ENCODE measurements at places on chromosomes 3 and 15.

GRCh38 chr3:96449803-96450202, 364.6 kb upstream of the EPHA6 start:
- DNase-seq: no peak
- H3K4me1 ChIP-seq: no peaks in the 10 kb centered on the region
- H3K36me3 ChIP-seq: no peaks in the 10 kb centered on the region
- no peak overlapping the region for H3K4me3 ChIP-seq

GRCh38 chr3:22495241-22495640, 707.9 kb upstream of the UBE2E2 start:
- no peaks in the 10 kb centered on the region for H3K4me1 ChIP-seq
- H3K36me3 ChIP-seq: no peaks in the 10 kb centered on the region
- no peaks in the 10 kb centered on the region for H3K27me3 ChIP-seq
- no peak for DNase-seq
- H3K4me3 ChIP-seq: no peak overlapping the region
- no peak overlapping the region for H3K27ac ChIP-seq

DNA sequence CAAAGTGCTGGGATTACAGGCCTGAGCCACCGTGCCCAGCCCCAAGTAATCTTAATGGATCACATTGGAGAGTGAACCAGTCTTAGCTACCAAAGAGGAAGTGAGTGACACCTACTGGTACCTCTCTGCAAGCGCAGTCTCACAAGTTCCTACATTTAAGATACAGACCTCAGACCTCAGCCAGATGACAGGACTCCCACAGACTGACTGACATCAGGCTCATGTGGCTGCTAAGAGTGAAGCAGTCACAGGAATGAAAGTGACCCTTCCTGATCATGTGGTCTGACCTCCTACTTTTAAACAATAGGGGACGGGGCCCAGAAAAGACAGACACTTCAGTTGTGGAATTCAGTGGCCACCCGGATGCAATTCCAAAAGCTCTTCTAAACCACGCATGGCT, 36.3 kb upstream of the GNB5 start:
- H3K36me3 ChIP-seq: peaks cover 7% of the 10 kb centered on the region
- H3K4me3 ChIP-seq: no peak overlapping the region
- H3K27me3 ChIP-seq: no peaks in the 10 kb centered on the region

DNA sequence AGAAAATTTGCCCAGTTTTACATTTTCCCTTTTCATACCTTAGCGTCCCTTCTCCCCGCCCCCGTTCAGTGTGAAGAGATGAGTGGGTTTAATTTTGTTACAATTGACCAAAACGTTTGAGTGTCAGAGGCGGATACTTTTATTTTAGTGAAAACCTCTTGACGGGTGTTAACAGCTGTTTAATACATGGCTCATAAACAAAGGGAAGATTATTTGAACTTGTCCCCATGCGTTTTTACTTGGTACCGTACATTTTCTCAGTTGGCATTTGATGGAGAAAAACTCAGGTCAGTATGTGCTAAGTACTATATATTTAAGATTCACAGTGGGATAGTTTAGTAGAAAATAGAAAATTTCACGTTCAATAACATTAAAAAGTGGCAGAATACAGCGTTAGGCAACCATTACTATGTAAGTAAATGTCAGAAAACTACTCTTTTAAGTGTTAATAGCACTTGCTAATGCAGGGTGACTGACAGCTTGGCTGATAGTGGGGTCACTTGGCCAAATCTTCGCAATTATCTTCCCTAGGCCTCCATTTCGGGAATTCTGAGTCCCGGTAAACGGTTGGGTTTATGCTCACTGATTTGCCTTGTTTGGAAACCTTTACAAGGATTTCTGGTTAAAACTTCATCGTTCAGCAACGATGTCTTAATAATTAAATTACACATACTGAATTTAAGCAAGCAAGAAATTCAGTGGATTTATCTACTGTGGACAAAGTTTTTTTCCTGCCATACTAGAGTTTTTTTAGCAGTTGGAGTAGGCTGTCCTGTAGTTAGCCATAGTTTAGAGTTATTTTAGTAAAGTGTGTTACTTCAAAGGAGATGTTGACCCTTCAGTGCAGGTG, 4.8 kb downstream of the CHD2 start:
- H3K4me1 ChIP-seq: peaks cover 64% of the 10 kb centered on the region
- no peak for DNase-seq
- peak overlapping the region; percentile 95 for H3K4me3 ChIP-seq
- H3K27me3 ChIP-seq: no peaks in the 10 kb centered on the region
- peak overlapping the region; percentile 100 for H3K27ac ChIP-seq

DNA sequence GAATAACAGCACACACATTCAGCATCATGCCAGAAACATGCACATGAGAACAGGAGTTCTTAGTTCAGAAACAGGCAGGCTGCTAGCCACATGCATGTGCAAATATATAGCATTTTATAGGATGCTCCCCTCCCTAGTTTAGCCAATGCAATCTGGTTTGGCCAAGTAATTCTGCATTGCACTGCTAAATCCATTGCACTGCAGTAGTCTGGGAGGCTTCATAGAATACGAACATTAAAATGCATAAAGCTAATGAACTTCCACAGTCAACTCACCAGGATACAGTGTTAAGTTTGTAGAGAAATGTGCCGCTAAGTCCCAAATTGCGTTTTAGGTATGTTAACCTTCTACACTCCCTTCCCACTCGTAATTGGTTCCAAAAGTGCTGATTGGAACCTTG, 41.8 kb downstream of the EHHADH start:
- H3K27me3 ChIP-seq: peaks cover 3% of the 10 kb centered on the region
- H3K27ac ChIP-seq: no peak overlapping the region
- DNase-seq: no peak
- peaks cover 58% of the 10 kb centered on the region for H3K4me1 ChIP-seq

DNA sequence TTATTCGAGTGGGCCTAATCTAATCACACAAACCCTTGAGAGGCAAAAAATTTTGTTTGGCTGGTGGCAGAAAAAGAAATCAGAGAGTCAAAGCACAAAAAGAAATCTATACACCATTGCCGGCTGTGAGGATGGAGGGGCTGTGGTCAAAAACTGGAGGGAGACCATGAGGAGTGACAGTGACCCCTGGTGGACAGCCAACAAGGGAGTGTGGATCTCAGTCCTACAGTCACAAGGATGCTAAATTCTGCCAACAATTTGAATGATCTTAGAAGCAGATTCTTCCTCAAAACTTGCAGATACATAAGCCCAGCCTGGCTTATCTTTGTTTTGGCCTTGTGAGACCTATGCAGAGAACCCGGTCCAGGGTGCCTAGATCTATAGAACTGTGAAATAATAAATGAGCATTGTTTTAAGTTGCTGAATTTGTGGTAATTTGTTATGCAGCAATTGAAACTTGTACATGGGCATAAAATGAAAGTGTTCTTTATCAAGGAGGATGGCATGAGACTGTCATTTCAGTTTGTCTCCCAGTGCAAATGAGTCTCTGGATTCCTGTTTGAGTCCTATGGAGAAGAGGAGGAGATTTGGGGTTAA, 103.0 kb upstream of the ARHGEF26 start:
- no peak overlapping the region for H3K4me3 ChIP-seq
- H3K27ac ChIP-seq: no peak overlapping the region
- H3K36me3 ChIP-seq: no peaks in the 10 kb centered on the region
- peaks cover 3% of the 10 kb centered on the region for H3K27me3 ChIP-seq

- no peak overlapping the region for H3K4me3 ChIP-seq
- H3K27me3 ChIP-seq: peaks cover 6% of the 10 kb centered on the region
- DNase-seq: no peak
- peaks cover 36% of the 10 kb centered on the region for H3K36me3 ChIP-seq
These were observed 76.3 kb upstream of the SLCO2A1 start for GRCh38 chr3:134105876-134106556.

- no peak overlapping the region for H3K4me3 ChIP-seq
- H3K4me1 ChIP-seq: peaks cover 16% of the 10 kb centered on the region
- H3K36me3 ChIP-seq: peaks cover 20% of the 10 kb centered on the region
- no peak for DNase-seq
These were observed 90.3 kb downstream of the MEX3B start for GRCh38 chr15:81955382-81956062.

- peaks cover 6% of the 10 kb centered on the region for H3K27me3 ChIP-seq
- H3K4me1 ChIP-seq: peaks cover 18% of the 10 kb centered on the region
- H3K36me3 ChIP-seq: no peaks in the 10 kb centered on the region
These were observed 560 bp upstream of the TTLL13 start for GRCh38 chr15:90248789-90249202.

- DNase-seq: no peak
- H3K27me3 ChIP-seq: peaks cover 4% of the 10 kb centered on the region
- H3K4me1 ChIP-seq: no peaks in the 10 kb centered on the region
- no peak overlapping the region for H3K4me3 ChIP-seq
- H3K27ac ChIP-seq: no peak overlapping the region
These were observed 635.9 kb downstream of the CADM2 start for GRCh38 chr3:85594676-85595075.

DNA sequence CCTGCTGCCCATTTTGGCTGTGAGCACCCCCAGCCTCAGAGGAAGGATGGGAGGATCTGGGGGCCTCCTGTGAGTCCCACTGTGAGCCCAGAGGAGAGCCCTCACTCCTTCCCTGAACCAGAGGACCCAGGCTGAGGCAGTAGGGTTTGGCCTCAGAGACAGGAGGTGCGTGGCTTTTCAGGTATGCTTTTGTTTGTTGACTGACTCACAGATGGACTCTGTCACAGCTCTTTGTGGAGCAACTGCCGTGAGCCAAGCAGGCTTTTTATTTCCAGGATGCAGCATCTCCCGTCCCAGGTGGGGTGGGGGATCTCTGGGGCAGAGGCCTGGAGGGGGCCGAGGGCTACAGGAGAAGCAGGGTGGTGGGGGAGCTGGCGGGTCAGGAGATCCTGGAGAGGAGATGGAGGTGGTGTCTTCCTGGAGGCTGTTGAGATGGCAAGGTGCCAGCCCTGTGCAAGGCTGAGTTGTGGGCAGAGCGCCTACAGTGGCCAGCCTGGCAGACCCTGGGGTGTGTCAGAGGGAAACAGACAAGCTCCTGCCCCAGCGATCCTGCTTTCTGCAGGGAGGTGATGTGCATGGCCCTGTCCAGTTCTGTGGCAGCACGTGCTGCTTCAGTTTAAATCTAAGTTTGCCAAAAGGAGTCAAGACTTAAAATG, 24.0 kb downstream of the PLXNA1 start:
- no peak for DNase-seq
- H3K27ac ChIP-seq: no peak overlapping the region
- H3K36me3 ChIP-seq: no peaks in the 10 kb centered on the region
- H3K27me3 ChIP-seq: no peaks in the 10 kb centered on the region
